Activated CD8-positive, alpha-beta memory T cell treated with anti-CD3 and anti-CD28 coated beads for 4 hours (primary cell): ENCODE measurements at places on chromosomes 13 and 19.

DNA sequence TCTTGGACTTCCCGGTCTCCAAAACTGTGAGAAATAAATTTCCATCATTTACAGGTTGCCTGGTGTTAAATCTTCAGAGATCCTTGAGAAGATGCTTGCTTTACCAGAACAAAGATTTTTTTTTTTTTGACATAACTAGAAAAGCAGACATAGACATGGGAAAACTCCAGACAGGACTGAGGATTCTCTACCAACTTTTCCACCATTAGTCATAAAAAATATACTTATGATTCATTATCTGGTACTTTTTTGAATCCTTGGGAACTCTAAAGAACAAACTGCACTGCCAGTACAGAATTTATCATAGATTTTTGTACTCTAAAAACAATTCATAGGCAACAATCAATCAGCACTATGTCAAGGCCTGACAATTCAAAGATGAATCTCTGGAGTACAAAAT, 487.6 kb downstream of the EFNB2 start:
- DNase-seq: no peak

DNA sequence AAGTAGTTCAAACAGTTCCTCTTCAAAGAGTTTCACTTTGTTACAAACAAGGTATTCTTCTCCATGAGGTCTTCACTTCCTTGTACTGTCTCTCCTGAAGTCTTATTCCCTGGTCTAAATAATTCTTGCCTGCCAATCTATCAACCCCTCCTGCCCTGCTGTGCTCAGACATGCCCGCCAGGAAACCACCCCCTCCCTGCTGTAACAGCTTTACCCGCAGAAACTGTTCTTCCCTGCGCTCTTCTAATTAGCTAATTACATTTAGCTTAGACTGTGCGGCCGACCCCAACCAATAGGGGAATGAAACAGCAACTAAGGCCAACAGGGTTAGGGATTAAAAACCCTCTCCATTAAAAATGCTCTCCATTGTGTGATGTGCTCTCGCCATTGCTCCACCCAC, 46.7 kb downstream of the ZNF846 start:
- no peak for DNase-seq

GRCh38 chr19:49224879-49225278, 67.3 kb downstream of the TRPM4 start:
- DNase-seq: no peak

DNA sequence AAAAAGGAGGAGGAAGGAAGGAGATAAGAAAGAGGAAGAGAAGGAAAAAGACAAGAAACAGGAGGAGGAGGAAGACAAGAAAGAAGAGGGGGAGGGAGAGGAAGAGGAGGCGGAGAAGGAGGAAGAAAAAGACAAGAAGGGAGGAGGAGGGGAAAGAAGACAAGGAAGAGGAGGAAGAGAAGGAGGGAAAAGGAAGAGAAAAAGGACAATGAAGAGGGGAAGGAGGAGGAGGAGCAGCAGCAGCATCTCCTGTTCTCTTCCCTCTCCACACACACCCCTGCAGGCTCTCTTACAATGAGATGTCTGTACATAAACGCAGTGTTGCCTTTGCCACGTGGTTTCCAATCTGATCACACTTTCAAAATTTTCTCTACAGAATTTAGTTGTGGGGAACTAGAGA, 66.6 kb downstream of the RUBCNL start:
- no peak for DNase-seq

DNA sequence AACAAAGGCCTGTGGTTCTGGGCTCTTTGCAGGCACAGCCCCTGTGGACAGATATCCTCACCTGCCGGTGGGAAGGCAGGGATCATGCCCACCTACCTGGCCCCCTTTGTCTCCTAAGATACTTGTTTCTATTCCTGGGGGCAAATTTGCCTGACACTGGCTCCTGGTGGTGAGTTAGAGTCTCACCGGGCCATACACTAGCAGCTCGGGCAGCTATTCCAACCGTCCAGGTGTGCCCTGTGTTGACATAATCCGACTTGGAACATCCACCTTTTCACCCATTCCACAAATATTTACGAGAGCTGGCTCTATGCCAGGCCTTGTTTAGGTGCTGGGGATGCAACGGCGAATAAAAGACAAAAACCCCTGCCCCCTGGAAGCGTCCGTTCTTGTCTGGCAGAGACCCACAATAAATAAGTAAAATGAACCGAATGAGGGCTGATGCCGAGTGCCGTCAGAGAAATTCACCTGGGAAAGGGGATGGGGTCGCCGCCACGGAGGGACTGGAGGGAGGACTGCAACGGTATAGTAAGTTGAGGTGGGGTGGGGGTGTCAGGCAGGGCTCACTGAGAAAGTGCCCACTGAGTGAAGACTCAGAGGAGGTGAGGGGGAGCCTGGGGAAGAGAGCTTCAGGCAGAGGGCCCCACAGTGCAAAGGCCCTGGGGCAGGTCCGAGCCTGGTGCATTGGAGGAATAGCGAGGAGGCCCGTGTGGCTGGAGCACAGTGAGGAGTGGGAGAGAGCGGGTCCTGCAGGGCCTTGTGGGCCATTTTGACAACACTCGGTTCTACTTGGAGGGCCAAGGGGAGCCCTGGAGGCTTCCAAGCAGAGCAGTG, 43.2 kb upstream of the RANBP3 start:
- no peak for DNase-seq

- DNase-seq: peak; percentile 77
These were observed 17.7 kb downstream of the CCDC97 start for GRCh38 chr19:41327576-41328156.
